NCI-H1694 (cell line): ENCODE measurements at places on chromosomes 13 and 19.

DNA sequence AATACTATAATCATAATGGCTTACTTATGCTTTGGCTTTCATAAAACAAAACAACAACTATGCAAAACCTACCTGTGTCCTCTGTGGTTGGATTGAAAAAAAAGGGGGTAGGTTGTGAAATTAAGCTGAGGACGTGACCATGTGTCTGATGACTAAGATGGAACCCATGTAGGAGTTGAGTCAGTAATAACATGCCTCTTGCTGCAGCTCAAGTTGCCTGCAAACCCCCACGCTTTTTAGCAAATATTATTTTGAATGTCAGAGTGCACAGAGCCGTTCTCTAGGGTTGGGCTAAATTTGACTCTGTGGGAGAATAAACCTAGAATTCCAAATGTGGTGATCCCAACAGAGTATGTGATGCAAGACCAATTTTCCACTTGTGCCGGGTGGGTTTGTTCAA is 209.3 kb downstream of the KCNRG start:
- DNase-seq: no peak

GRCh38 chr13:48126944-48127830 is 32.3 kb upstream of the MED4 start:
- peak; percentile 86 for DNase-seq

- no peak for DNase-seq
Measured at GRCh38 chr19:10899151-10899653, 27.8 kb downstream of the CARM1 start.

- no peak for DNase-seq
Measured at GRCh38 chr13:110209950-110210603, 96.9 kb downstream of the COL4A1 start.

- no peak for DNase-seq
Measured at GRCh38 chr19:3656747-3657394, 30.3 kb upstream of the CACTIN start.

GRCh38 chr19:51119101-51119500 is 5.6 kb upstream of the SIGLEC9 start:
- DNase-seq: no peak

DNA sequence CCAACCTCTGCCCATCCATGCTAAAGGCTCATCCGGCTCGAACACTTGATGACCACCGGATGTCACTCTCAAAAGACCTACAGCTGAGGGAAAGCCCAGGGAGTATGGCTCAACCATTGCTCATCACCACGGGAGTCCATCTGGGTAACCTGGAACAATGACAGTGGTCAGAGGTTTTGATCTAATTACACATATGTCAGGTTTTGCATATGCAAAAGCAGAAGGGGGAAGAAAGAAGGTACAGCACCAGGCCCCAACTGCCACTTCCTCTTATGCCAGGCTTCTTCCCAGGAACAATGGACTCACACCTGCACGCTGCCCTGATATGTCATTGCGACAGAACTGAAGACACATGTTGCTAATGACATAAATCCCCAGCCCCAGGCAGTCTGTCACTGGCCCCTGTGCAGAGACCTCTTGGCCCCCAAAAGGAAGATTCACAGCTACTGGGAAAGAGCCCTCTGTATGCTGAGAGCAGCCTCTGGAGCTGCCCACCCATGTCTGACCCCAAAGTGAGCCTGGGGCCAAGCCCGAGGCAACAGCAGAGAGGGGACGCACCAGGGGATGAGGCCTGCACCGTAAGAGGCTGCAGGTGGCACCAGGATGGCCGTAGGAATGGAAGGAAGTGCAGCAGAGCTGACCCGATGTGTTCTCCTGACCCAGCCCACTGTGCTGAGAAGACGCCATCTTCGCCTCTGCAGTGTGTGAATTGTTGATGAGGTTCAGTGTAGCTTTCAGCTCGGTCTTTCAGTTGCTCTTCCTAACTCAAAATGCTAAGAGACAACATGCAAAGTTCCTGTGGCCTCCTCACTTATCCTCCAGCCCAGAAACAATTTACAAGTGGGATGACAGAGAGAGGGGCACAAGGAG is 26.3 kb downstream of the EPS15L1 start:
- DNase-seq: no peak

GRCh38 chr19:17248011-17248776 is 2.5 kb upstream of the NR2F6 start:
- no peak for DNase-seq

DNA sequence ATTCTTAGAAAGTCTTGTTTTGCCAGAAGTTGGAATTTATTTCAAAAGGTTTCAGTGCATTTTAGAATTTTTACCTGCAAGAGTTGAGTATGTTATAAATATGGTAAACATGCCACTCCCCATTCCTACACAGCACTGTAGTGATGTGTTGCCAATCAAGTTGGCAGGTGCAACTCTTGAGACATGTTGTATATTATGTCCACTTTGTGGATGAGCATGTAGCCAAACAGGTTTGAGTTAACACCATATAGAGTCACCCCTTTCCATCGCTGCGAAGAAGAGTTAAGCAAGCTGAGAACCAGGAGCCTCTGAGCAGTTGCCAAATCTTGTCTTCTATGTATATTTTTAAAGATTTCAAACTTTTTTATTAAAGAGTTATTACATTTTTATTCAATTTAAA is 359.8 kb downstream of the LMO7 start:
- DNase-seq: no peak

DNA sequence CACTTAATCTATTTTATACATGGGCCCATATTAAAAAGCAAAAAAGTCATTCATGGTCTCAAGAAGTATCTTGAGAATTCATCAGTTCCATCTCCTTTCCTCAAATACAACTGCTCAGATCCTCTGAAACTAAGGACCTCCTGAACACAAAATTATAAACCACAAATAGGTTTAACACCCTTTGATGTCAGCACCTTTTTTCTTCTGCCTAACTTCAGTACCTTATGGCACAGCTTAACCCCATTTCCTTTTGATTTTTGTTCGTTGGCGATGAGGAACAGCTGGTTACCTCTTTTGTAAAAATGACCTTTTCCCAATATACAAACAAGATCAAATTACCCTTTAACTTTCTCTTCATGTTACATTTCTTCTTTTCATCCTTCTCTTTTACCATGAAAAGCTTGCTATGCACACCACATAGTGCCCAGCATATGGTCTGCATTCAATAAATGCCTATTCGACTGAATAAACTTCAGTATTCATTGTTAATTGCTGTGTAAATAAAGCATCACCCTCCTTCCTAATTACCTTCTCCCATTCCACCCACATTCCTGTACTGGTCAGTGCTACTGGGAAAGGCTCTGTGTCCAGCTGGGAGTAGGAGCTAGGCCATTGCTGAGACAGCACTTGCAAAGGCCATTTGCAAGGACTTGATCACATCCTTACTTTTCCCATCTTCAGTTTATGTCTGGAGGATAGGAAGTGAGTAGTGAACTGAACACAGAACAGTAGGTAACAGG is 317.9 kb downstream of the SHISA2 start:
- DNase-seq: no peak

DNA sequence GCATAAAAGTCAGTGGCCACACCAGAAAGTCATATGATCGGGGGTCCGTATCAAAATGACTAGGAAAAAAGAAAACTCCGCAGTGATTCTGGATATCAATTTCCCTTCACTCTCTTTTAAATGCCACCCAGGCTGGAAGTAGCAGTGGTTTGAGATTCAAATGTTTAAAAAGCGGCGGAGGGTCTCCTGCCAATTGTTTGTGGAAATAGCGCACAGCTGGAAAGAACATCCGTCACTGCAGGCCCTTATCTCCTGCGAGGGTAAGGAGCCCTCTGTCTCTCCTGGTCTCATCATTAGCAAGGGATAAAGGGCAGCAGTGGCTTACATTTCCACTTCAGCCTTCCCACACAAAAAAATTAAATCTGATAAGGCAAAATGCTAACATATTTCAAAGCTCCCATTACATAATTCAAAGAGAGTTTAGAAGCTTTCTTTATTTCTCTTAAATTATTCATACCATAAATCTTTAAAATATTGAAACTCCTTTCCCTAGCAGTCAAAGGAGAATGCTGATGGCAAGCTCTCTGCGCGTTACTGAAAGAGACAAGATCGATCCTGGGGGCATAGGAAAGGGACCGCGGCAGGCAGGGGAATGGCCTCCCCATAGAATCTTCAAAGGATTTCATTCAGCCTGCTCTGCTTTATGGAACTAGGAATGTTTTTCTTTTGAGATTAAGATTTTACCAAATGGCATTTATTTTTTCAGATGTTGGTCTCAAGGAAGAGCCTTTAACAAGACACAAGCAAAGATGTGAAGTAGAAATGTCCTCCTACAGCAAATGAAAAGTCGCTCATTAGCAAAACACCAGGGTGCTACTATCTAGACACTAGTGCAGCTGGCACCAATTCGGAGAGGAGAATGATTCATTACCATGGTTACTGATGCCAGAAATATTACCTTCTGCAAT is 35.0 kb downstream of the AMER2 start:
- DNase-seq: peak; percentile 14
